Nephron progenitor cell (in vitro differentiated cells): ENCODE measurements at places on chromosomes 13 and 19.

- no peak overlapping the region for H3K4me3 ChIP-seq
- H3K27ac ChIP-seq: peak overlapping the region; percentile 73
- H3K4me1 ChIP-seq: peaks cover 31% of the 10 kb centered on the region
- peaks cover 30% of the 10 kb centered on the region for H3K36me3 ChIP-seq
- peaks cover 2% of the 10 kb centered on the region for H3K27me3 ChIP-seq
Observed at GRCh38 chr19:42412227-42412626, 15.0 kb downstream of the LIPE start.

DNA sequence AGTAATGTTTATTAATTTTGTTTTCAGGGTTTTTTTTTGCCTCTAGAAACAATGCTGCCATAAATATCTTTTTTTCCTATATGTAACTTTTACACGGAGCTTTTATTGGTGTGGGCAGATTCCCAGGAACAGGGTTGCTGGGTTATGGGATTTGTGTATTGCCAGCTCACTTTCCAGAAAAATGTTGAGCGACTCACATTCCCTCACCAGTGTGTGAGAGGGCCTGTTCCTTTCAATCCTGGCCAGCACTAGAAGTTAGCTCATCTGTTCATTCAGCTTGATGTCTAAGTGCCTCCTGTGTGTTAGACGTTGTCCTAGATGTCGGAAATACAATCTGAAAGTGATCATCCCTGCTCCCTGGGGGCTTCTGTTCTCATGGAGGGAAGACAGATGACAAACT, 2.6 kb downstream of the ZNF71 start:
- no peak overlapping the region for H3K27ac ChIP-seq
- H3K4me1 ChIP-seq: peaks cover 11% of the 10 kb centered on the region
- H3K27me3 ChIP-seq: peaks cover 4% of the 10 kb centered on the region
- H3K4me3 ChIP-seq: peak overlapping the region; percentile 48

- no peak for DNase-seq
- H3K36me3 ChIP-seq: peaks cover 7% of the 10 kb centered on the region
- peaks cover 3% of the 10 kb centered on the region for H3K27me3 ChIP-seq
- peaks cover 28% of the 10 kb centered on the region for H3K4me1 ChIP-seq
- no peak overlapping the region for H3K4me3 ChIP-seq
Observed at GRCh38 chr13:99193152-99193551, 7.5 kb upstream of the UBAC2 start.

DNA sequence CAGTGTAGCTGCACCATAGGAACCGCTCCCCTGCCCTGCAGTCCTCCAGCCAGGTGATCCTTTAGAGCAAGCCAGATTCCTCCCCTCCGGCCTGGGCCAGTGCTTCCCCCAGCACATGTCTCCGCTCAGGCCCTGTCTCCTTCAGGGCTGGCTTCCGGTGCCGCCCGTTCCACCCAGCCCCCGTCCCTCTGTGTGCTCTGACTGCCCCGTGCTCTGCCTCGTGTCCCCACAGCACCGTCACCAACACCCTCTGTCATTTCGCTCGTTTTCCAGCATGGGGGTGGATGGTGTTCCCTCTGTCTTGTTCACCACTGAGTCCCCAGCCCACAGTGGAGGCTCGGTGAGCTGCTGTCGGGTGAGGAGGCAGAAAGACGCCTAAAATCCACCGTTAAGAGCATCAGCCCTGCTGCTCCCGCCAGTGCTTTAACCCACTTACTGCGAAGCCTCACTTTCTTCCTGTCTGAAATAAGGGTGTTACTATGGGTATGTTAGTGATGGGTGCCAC, 54.5 kb downstream of the TSSK6 start:
- H3K4me1 ChIP-seq: peaks cover 72% of the 10 kb centered on the region
- peaks cover 21% of the 10 kb centered on the region for H3K36me3 ChIP-seq
- H3K4me3 ChIP-seq: peak overlapping the region; percentile 34

- H3K36me3 ChIP-seq: no peaks in the 10 kb centered on the region
- peaks cover 12% of the 10 kb centered on the region for H3K4me1 ChIP-seq
- DNase-seq: no peak
- peaks cover 32% of the 10 kb centered on the region for H3K27me3 ChIP-seq
- no peak overlapping the region for H3K27ac ChIP-seq
Observed at GRCh38 chr19:47729468-47729798, 15.9 kb upstream of the NOP53 start.

DNA sequence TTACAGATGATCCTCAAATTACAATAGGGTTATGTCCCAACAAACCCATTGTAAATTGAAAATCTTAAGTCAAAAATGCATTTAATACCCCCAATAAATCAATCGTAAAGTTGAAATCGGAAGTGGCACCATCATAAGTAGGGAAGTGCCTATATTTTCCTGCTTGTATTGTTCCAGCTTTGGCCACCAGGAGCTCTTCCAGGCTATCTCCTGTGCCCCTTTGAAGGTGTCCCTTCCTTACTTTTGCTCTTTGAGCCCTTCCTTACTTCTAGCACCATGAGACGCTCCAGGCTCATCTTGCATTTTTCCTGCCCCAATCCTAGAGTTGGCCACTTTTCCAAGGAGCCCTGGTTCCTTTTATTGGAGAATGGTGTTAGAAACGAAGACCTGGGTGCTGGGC, 163.0 kb upstream of the TSC22D1 start:
- H3K27me3 ChIP-seq: peaks cover 9% of the 10 kb centered on the region
- H3K4me3 ChIP-seq: peak overlapping the region; percentile 30
- peak overlapping the region; percentile 44 for H3K27ac ChIP-seq
- no peak for DNase-seq
- peaks cover 32% of the 10 kb centered on the region for H3K4me1 ChIP-seq
- no peaks in the 10 kb centered on the region for H3K36me3 ChIP-seq

DNA sequence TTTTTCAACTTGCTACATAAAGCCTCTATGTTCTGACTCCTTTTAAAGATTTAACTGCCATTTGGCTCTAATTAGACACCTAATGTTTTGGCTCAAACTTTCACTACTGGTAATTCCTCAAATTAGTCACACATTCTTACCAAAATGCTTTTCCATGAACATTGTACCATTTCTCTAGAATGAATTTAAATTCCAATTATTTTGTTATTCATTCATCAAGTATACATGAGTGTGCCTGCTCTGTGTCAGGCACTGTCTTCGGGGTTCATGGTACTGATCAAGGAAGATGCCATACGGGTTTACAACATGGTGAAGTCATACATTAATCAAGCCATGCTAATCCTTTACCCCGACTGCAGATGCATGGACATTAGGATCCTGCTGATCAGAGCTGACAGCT, 69.1 kb upstream of the POSTN start:
- H3K4me1 ChIP-seq: peaks cover 38% of the 10 kb centered on the region
- peak overlapping the region; percentile 37 for H3K27ac ChIP-seq
- no peak overlapping the region for H3K4me3 ChIP-seq
- no peak for DNase-seq

DNA sequence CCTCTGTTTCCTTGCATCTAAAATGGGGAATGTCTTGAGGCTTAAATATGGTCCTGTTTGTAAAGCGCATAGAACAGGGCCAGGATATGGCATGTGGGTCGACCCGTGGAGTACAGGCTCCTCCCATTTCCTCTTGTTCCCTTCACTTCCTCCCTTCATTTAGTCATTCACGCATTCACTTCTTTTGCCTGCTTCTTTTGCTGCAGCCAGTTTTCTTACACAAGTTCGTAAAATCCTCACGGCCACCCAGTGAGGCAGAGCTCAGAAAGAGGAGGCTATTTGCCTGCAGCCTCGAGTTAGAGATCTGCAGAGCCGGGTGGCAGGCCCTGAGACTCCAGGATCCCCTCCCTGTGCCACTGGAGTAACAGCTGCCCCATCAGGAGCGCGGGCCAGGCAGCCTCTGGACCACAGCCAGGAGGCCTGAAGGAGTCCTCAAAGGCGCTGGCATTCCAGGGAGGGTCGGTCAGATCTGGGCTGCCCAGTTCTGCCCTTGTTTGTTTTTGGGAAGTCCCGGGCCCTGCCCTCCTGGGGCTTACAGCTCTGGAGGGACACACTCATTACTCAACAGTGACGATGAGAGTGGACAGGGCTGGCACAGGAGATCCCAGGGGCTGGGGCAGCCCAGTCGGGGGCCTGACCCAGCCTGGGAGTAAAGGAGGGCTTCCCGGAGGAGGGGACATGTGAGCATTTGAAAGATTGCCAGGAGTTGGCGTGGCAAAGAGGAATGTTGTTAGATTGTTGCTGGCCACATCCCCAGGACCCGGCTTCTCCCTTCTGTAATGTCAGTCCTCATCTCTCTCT, 4.6 kb downstream of the PPP5C start:
- peaks cover 21% of the 10 kb centered on the region for H3K36me3 ChIP-seq
- no peak for DNase-seq
- no peaks in the 10 kb centered on the region for H3K27me3 ChIP-seq
- no peak overlapping the region for H3K4me3 ChIP-seq
- H3K27ac ChIP-seq: peak overlapping the region; percentile 82

DNA sequence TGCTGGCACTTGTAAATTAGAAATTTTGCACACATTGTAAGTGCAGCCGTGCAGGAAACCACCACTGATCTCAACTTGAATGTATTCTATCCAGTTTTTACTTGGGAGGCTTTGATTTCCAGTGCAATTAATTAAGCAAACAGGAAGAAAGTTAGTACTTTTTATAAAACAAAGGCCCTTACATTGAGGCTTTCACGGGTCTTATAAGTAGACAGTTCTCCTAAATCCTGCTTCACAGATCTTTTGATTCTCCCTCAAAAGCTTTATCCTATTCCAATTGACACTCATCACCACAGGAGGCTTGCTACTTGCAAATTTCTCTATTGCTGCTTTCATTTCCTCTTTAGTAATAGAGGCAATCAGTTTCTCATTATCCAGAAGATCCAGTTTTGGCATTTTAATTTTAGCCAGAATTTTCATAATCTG, 90.1 kb downstream of the ERCC5 start:
- H3K27me3 ChIP-seq: peaks cover 4% of the 10 kb centered on the region
- H3K4me3 ChIP-seq: no peak overlapping the region
- H3K27ac ChIP-seq: no peak overlapping the region
- no peaks in the 10 kb centered on the region for H3K36me3 ChIP-seq

- H3K27ac ChIP-seq: no peak overlapping the region
- H3K4me3 ChIP-seq: peak overlapping the region; percentile 80
- no peaks in the 10 kb centered on the region for H3K27me3 ChIP-seq
- peaks cover 32% of the 10 kb centered on the region for H3K4me1 ChIP-seq
- H3K36me3 ChIP-seq: peaks cover 10% of the 10 kb centered on the region
- no peak for DNase-seq
Observed at GRCh38 chr19:2097203-2097885, 629 bp downstream of the IZUMO4 start.

DNA sequence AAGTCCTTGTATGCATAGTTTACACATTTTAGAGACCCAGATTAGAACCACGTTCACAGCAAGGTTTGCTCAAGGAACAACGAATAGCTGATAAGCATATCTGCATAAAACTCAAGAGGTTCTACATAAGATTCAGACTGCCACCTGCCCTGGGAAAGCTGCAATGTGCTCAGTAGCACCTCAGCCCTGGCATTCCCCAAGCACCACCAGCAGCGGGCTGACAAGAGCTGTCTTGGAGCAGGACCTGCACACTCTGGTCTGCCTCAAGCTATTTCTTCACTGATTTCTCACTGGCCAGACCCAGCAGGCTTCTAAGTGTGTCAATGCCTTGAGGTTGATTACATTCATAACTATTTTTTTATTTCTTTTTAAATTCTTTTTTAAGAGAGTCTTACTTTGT, 65.8 kb upstream of the UQCRFS1 start:
- H3K4me1 ChIP-seq: peaks cover 13% of the 10 kb centered on the region
- no peak for DNase-seq
- H3K27ac ChIP-seq: no peak overlapping the region
- H3K4me3 ChIP-seq: no peak overlapping the region

DNA sequence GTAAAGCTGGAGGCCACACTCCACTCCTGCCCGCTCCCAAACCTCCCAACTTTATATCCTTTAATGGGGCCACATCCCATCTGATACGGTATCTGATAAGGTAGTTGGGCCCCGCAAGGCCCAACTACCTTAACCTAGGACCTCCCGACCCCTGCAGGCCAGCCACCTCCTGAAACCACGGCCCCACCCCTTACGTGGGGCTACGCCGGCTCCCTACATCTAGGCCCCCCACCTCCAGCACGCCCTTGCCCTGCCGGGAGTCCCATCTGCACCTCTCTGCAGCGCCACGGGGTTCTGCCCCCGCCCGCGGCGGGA, 2.2 kb downstream of the IGFLR1 start:
- H3K27ac ChIP-seq: no peak overlapping the region
- DNase-seq: no peak
- H3K36me3 ChIP-seq: peaks cover 26% of the 10 kb centered on the region
- peak overlapping the region; percentile 85 for H3K4me3 ChIP-seq
- H3K4me1 ChIP-seq: peaks cover 28% of the 10 kb centered on the region
- peaks cover 3% of the 10 kb centered on the region for H3K27me3 ChIP-seq

- no peaks in the 10 kb centered on the region for H3K4me1 ChIP-seq
- H3K27me3 ChIP-seq: peaks cover 3% of the 10 kb centered on the region
- DNase-seq: no peak
- H3K4me3 ChIP-seq: no peak overlapping the region
- H3K36me3 ChIP-seq: no peaks in the 10 kb centered on the region
Observed at GRCh38 chr13:95420501-95420900, 119.2 kb upstream of the ABCC4 start.
